ENCODE measurements at places on chromosomes 16 and 17.

GRCh38 chr16:65445313-65446260 lies 323.7 kb upstream of the CDH11 start:
- DNase-seq = no peak

GRCh38 chr17:81033535-81034167 lies 1.3 kb upstream of the BAIAP2 start:
- DNase-seq = no peak

DNA sequence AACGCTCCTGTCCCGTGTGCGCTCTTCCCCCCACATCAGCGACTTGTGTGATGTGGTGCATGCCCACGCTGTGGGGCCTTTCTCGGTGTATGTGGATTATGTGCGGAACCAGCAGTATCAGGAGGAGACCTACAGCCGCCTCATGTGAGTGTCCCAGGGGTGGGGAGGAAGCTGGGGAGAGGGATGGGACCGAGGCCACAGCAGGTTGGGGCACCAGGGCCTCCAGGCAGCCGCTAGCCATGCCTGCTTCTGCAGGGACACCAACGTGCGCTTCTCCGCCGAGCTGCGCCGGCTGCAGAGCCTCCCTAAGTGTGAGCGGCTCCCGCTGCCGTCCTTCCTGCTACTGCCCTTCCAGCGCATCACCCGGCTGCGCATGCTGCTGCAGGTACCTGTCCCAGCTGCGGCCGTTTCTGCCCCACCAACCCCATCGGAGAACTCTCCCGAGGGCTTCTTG lies 5.8 kb downstream of the ARHGEF15 start:
- no peak for DNase-seq

DNA sequence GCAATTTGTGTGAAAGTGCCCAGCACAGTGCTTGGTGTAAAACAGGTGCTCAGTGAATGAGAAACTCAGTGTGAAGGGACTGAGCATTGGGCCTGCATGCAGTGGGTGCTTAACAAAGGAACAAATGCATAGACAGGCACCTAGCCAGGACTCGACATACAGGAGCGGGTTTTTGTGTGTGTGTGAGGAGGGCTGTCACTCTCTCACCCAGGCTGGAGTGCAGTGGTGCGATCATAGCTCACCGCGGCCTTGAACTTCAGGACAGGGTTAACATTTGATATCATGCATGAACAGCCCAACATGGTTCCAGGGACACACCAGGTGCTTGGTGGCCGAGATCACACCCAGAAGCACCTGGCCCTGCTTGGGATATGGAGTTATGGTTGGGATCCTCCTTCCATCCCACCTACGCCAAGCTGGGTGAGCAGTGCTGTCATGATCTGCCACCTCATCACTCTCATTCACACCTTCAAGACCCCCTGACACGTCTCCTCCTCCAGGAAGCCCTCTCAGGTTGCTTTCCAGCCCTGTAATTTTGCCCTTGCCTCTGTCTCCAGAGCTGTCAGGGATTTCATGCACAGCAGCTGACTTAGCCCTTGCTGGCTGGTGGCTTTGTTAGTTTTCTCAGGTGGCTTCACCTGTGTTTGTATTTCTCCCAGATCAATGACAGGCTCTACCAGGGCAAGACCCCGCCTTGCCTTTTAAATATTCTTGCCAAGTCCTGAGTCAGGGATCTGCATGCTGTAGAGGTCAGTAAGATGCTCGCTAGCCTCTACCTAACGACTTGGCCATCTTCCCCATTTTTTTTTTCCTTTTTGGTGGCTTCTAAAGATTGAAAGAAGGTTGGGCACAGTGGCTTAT lies 66.4 kb downstream of the OR1D5 start:
- no peak for DNase-seq

DNA sequence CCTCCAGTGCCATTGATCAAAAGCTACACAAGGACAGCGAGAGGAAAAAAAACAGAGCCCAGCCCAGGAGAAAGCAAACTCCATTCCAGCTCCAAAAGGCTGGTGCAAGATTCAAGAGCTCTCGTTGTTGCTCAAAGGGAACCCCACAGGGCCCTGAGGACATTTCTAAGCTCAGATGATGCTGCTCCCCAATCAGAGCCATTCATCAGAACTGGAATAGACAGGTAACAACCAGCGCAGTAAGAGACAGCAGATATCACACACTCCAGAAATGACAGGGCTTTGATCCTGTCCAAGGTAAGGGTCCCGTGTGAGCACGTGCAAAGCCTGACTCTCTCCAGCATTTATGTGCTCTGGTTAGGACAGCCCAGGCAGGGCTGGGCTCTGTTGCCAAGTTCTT lies 20.1 kb downstream of the PMP22 start:
- no peak for DNase-seq

DNA sequence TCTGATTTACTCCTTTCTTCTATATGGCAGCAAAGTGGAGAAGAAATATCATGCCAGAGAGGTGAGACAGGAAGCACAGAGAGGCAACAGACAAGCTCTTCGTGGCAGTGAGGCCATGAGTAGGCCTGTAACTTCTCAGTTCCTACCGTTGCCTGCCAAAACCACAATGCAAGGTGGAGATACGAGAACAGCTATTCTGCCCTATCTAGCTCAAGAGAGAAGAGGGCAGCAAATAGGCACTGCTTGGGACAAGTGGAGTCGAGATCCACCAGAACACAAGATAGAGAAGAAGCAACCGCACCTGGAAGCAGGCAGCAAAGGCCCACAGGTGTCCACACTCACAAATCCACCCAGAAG lies 24.8 kb downstream of the RANBP10 start:
- no peak for DNase-seq

GRCh38 chr16:77171745-77172635 lies 19.0 kb upstream of the MON1B start:
- DNase-seq = peak; percentile 56

GRCh38 chr16:73066927-73067670 lies 19.2 kb upstream of the ZFHX3 start:
- DNase-seq = peak; percentile 49

DNA sequence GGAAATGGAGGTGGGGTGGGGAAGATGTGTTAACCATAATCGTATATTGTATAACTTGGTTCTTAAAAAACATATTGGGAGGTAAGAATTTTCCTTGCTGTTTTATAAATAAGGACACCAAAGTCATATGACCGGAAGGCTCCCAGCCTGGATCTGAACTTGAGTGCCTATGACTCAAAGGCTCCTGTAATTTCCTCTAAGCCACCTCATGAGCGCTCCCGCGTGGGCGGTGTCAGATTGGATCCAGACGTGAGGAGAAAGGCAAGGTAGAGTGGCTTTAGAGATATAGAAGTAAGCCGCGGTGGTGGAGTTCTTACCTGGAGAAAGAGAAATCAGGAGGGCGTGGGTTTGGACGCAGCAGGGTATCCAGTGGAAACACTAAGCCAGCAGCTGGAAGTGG lies 196.2 kb upstream of the NLRP1 start:
- peak; percentile 77 for DNase-seq

DNA sequence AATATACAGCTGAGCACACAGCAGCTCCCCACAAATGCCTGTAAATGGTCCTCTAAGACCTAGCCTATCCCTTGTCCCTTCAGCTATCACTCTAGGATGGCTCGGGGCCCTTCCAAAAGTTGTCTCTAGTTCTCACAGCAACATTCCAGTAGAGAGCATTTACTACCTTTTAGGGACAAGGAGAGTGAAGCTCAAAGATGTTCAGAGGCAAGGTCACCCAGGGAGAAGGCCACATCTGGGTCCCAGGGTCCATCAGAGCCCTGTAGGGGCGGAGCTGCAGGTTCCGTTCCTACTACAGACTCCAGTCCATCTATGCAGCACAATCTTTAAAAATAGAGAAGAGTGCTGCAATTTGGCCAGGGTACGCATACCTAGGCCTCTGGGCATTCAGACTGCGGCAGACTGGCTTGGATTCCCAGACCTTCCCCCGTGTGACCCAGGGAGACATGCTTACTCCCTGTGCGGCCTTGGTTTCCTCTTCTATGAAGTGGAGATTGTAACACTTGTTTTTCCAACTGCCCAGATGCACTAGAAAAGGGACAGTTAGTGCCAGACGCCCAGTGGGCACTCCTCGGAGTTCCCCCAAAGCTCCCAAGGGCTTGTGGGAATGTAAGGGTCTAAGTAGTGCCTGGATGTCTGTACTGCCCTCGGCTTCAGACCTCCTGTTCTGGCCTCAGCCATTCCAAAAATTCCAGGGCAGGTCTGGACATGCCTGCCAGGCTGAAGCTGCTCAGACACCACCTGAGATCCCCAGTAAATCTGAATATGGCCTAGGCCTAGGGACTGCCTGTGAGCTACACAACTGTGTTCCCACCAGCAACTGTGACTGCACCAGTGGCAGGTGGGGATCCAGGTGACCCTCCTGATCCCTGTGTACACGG lies 2.5 kb downstream of the SLC12A4 start:
- DNase-seq = no peak
